ENCODE measurements at places on chromosomes 11 and 22. TPM values are rescaled to one million over a fixed set of nuclear protein-coding genes. Genes with fewer than 3 reads are reported as not detected.

Gene OR10A3
- total RNA-seq = not detected

Gene SLC5A1
- not detected for total RNA-seq

Gene OR10A2
- total RNA-seq = not detected

Gene NCR3LG1
- total RNA-seq = 2.9 TPM

Gene MFRP
- total RNA-seq = not detected

Gene IL17REL
- total RNA-seq = not detected

Gene KCNK7
- total RNA-seq = 0.96 TPM

Gene DRD2
- not detected for total RNA-seq

Gene C22orf42
- total RNA-seq = not detected

Gene OR51B5
- total RNA-seq = not detected

Gene C2CD2L
- 32.2 TPM for total RNA-seq

GRCh38 chr11:121539000-121539399 is 86.2 kb upstream of the SORL1-AS1 start:
- no peak overlapping the region for H3K27ac ChIP-seq
- peaks cover 39% of the 10 kb centered on the region for H3K4me1 ChIP-seq
- peaks cover 47% of the 10 kb centered on the region for H3K36me3 ChIP-seq
- no peak overlapping the region for H3K4me3 ChIP-seq
- no peak for DNase-seq

GRCh38 chr11:48109046-48109666 is 107.5 kb upstream of the OR4B1 start:
- no peak for DNase-seq
- H3K27me3 ChIP-seq = no peaks in the 10 kb centered on the region
- H3K4me3 ChIP-seq = peak overlapping the region; percentile 72
- peaks cover 21% of the 10 kb centered on the region for H3K36me3 ChIP-seq
- peak overlapping the region; percentile 94 for H3K27ac ChIP-seq

DNA sequence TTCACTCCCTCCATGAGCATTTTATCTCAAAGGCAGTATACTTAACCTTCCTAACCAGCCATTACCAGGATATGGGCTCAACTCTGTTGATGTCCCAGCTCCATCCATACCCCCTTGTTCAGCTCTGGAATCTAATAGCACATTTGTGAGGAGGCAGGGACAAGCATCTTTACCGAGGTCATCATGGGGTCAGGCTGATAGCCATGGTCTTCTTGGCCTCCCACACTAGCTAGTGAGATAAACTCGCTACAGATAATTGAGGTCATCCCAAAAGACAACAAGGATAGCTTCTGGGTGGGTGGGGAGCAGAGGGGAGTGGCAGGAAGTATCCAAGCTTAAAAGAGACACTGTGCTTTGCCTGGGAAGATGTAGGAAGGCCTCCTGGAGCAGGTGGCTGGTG is 141.6 kb upstream of the RASSF10 start:
- peaks cover 62% of the 10 kb centered on the region for H3K27me3 ChIP-seq
- no peak overlapping the region for H3K27ac ChIP-seq
- H3K36me3 ChIP-seq = no peaks in the 10 kb centered on the region
- no peak for DNase-seq
- no peak overlapping the region for H3K4me3 ChIP-seq

DNA sequence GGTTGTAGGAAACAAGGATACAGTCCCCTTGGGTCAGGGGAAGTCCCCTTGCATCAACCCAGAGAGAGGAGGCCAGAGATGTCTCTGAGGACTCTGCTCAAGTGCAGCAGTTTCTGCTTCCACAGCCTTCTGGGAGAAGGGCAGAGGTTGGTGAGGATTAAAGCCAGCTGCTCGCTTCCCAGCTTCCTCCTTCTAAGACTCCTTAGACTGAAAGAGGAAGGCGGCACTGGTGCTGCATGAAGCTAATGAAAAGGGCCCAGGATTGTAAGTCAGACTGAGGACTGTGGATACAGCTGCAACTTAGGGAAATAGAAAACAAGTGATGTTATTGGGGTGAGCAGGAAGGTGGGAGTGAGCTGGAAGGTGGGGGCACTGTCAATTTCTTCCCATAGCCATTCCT is at the start of gene OR52K1:
Gene OR52K1, plus strand, starts transcription at position 202 of the 400 bp plus-strand sequence. CDS start 6,255 bp downstream, outside the sequence.
- H3K4me1 ChIP-seq = no peaks in the 10 kb centered on the region
- no peak within 1 kb of the TSS for H3K4me3 ChIP-seq
- no peak for DNase-seq
- H3K36me3 ChIP-seq = no peaks in the 10 kb centered on the region

GRCh38 chr11:15185021-15185420 is 70.3 kb downstream of the INSC start:
- H3K4me3 ChIP-seq = no peak overlapping the region
- DNase-seq = no peak
- H3K4me1 ChIP-seq = no peaks in the 10 kb centered on the region
- H3K27ac ChIP-seq = no peak overlapping the region
- peaks cover 30% of the 10 kb centered on the region for H3K27me3 ChIP-seq

GRCh38 chr11:113286009-113286408 is 28.4 kb upstream of the TTC12 start:
- H3K4me1 ChIP-seq = no peaks in the 10 kb centered on the region
- DNase-seq = no peak

DNA sequence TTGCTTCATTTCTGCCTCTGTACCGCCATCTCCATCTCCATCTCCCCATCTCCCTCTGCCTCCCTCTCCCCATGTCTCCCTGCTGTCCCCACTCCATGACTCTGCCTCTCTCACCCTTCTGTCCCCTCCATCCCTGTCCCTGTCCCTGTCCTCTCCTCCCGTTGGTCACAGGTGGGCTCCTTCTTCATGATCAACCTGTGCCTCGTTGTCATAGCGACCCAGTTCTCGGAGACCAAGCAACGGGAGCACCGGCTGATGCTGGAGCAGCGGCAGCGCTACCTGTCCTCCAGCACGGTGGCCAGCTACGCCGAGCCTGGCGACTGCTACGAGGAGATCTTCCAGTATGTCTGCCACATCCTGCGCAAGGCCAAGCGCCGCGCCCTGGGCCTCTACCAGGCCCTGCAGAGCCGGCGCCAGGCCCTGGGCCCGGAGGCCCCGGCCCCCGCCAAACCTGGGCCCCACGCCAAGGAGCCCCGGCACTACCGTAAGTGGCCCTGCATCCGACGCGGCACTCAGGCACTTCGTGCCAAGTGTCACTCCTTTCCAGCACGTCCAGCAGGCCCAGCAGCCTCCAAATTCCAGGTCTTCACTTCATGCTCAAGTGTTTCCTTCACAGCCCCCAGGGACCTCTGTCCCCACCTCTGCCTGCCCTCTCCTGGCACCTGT is 76.0 kb downstream of the CACNA1I start:
- DNase-seq = no peak
- no peaks in the 10 kb centered on the region for H3K27me3 ChIP-seq
- H3K27ac ChIP-seq = no peak overlapping the region

GRCh38 chr22:38710351-38710750 is 4.6 kb downstream of the GTPBP1 start:
- no peaks in the 10 kb centered on the region for H3K27me3 ChIP-seq
- peaks cover 31% of the 10 kb centered on the region for H3K36me3 ChIP-seq
- H3K4me3 ChIP-seq = no peak overlapping the region
- H3K27ac ChIP-seq = no peak overlapping the region
- DNase-seq = no peak

DNA sequence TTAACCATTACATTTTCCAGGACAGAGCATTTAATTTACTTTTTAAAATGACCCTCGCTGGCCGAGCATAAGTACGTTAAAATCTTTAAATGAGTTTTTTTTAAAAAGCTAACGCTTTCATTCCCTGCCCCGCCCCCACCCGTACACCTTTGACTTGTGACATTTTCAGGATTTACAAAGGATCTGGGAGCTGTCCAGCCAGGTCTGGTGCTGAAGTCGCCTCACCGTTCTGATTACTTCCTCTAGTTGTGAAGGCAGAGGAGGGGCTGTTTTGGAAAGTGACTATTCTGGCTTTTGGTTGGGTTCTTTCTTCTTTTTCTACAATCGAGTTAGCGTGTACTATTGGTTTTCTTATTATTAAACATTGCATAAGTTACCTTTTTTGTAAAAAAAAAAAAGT is 2.9 kb downstream of the C11orf87 start:
- H3K27ac ChIP-seq = no peak overlapping the region
- no peak overlapping the region for H3K4me3 ChIP-seq
- peaks cover 27% of the 10 kb centered on the region for H3K27me3 ChIP-seq
- DNase-seq = peak; percentile 37

GRCh38 chr11:396511-396947 is 2.5 kb downstream of the PKP3 start:
- no peaks in the 10 kb centered on the region for H3K4me1 ChIP-seq
- H3K36me3 ChIP-seq = no peaks in the 10 kb centered on the region
- no peaks in the 10 kb centered on the region for H3K27me3 ChIP-seq
- H3K4me3 ChIP-seq = no peak overlapping the region
- H3K27ac ChIP-seq = no peak overlapping the region
- peak; percentile 51 for DNase-seq

DNA sequence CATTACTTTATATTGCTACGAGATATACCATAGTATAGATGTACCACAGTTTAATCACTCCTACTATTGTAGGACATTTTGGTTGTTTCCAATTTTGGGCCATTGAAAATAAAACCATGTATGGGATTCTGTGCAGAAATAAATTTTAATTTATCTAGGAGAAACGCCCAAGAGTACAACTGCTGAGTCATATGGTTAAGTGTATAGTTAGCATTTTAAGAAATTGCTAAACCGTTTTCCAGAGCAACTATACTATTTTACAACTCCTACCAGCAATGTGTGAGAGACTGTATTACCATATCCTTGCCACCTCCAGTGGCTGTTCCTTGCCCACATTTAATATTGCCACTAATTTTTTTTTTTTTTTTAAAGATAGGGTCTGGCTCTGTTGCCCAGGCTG is 163.1 kb downstream of the SBF2 start:
- H3K27ac ChIP-seq = no peak overlapping the region
- DNase-seq = no peak
- no peaks in the 10 kb centered on the region for H3K36me3 ChIP-seq
- H3K27me3 ChIP-seq = no peaks in the 10 kb centered on the region

- H3K4me3 ChIP-seq = no peak within 1 kb of the TSS
- no peak for DNase-seq
- H3K4me1 ChIP-seq = no peaks in the 10 kb centered on the region
- H3K36me3 ChIP-seq = no peaks in the 10 kb centered on the region
Observed at GRCh38 chr22:43891360-43892182, at the start of gene PNPLA5. TSS of gene PNPLA5 (minus strand) at chr22:43892013. CDS start at chr22:43891880, 133 bp downstream.

GRCh38 chr22:45465633-45466032 is 37.0 kb upstream of the FBLN1 start:
- no peak for DNase-seq
- H3K27me3 ChIP-seq = peaks cover 17% of the 10 kb centered on the region
- H3K36me3 ChIP-seq = no peaks in the 10 kb centered on the region
- H3K4me1 ChIP-seq = no peaks in the 10 kb centered on the region

- no peak overlapping the region for H3K4me3 ChIP-seq
- H3K36me3 ChIP-seq = no peaks in the 10 kb centered on the region
- no peak for DNase-seq
- no peak overlapping the region for H3K27ac ChIP-seq
Observed at GRCh38 chr22:16922706-16923105, 85.3 kb downstream of the GAB4 start.

GRCh38 chr11:93542811-93543229 is 371 bp downstream of the SMCO4 start:
- DNase-seq = peak; percentile 50
- peaks cover 24% of the 10 kb centered on the region for H3K27me3 ChIP-seq
- H3K27ac ChIP-seq = peak overlapping the region; percentile 31
- H3K4me3 ChIP-seq = peak overlapping the region; percentile 80

- H3K36me3 ChIP-seq = no peaks in the 10 kb centered on the region
- H3K27ac ChIP-seq = no peak overlapping the region
- DNase-seq = no peak
- no peaks in the 10 kb centered on the region for H3K27me3 ChIP-seq
- H3K4me1 ChIP-seq = peaks cover 9% of the 10 kb centered on the region
Observed at GRCh38 chr22:19814428-19814827, 40.2 kb downstream of the GNB1L start.

DNA sequence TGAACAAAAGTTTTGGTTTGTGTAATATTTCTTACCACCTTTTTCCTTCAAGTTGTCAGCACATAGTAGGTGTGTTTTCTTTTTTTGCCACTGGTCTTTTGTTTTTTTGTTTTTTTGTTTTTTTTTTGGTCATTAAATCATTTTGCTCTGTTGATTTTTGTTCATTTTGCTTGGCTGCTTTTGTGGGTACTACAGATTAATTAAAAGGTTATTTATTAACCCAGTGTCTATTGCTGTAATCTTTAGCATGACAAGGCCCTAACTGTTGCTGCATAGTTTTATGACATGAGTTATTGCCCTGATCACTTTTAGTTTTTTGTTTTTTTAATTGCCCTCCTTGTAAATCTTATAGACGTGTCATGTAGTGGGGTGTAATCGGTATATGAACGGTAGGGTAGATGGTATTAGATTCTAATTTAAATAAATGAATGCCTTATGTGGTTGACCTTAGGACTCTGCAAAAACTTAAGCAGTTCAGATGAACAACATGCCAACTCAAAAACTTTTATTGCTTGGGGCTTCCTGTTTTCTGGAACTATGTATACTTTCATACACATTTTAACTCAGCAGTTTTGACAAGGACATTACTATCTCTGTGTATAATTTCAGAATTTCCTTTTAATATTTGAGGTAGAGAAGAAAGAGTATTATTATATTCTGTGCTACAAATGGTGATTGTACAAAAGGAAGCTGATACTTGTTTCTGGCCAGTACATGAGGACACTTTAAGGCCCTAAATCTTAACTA is 7.9 kb downstream of the EWSR1 start:
- H3K4me3 ChIP-seq = no peak overlapping the region
- peaks cover 53% of the 10 kb centered on the region for H3K36me3 ChIP-seq
- no peak for DNase-seq
- no peak overlapping the region for H3K27ac ChIP-seq
- H3K27me3 ChIP-seq = no peaks in the 10 kb centered on the region

GRCh38 chr11:19316434-19316833 is 75.7 kb upstream of the E2F8 start:
- no peaks in the 10 kb centered on the region for H3K36me3 ChIP-seq
- no peak overlapping the region for H3K4me3 ChIP-seq
- peaks cover 15% of the 10 kb centered on the region for H3K27me3 ChIP-seq
- no peak overlapping the region for H3K27ac ChIP-seq

- H3K4me1 ChIP-seq = no peaks in the 10 kb centered on the region
- H3K27ac ChIP-seq = no peak overlapping the region
- H3K36me3 ChIP-seq = no peaks in the 10 kb centered on the region
- no peaks in the 10 kb centered on the region for H3K27me3 ChIP-seq
Observed at GRCh38 chr11:24289301-24289700, 207.6 kb upstream of the LUZP2 start.

- DNase-seq = no peak
- H3K4me3 ChIP-seq = no peak overlapping the region
- peaks cover 19% of the 10 kb centered on the region for H3K27me3 ChIP-seq
- H3K27ac ChIP-seq = no peak overlapping the region
- H3K4me1 ChIP-seq = no peaks in the 10 kb centered on the region
Observed at GRCh38 chr11:32758291-32758690, 36.2 kb downstream of the CCDC73 start.

- DNase-seq = no peak
- peaks cover 23% of the 10 kb centered on the region for H3K27me3 ChIP-seq
- H3K4me1 ChIP-seq = no peaks in the 10 kb centered on the region
- no peak overlapping the region for H3K4me3 ChIP-seq
- H3K27ac ChIP-seq = no peak overlapping the region
Observed at GRCh38 chr11:34423300-34423699, 15.4 kb upstream of the CAT start.

Data from activated naive CD8-positive, alpha-beta T cell treated with anti-CD3 and anti-CD28 coated beads, Interleukin-2, amount 10 ng/mL, durations not matched to agents 7 days and 5 days (primary cell).